ENCODE measurements at places on chromosomes 11 and 22. TPM values are rescaled to one million over a fixed set of nuclear protein-coding genes. Genes with fewer than 3 reads are reported as not detected.

The ANO5 gene
- not detected for total RNA-seq

The RAB38 gene
- 2.6 TPM for total RNA-seq

DNA sequence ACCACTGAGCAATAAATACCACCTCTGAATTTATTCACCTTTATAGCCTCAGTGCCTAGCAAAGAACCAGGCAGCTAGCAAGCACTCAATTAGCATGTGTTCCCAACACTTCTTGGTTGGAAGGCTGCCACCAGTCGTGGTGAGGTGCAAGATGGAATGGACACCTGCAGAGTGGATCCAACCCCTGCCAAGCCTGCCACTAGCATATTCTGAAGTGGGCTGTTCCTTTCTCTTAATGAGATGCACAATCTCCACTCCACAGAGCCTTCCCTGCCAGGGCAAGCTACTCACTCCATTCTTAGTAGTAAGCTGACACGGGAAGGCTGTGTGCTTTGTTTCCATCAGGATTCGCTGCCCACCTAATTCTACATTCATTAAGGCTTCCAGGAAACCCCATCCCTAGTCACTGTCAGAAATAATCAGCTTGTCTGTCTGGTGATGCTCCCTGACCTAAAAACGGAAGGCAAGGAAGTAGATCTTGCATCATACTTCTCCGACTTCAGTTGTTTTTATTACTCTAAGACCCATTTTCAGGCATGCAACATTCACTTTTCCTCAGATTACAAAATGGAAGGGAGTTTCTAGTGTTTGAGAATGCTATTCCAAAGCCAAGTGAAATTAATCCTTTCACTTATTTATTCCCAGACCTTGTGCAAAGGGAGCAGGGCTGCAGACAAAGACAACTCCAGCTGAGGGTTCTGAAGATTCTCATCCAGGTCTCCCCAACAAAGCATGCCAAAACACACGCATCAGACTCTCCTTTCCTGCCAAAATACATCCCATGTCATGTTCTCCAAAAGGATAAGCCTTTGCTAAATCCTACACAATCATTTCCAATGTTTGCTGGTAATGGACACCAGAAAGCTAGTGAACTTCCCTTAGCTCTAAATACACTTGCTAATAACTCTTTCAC lies 128.0 kb downstream of the TENM4 start:
- no peak for DNase-seq
- H3K4me1 ChIP-seq, result no peaks in the 10 kb centered on the region
- H3K27me3 ChIP-seq, result no peaks in the 10 kb centered on the region

- no peaks in the 10 kb centered on the region for H3K27me3 ChIP-seq
- H3K4me3 ChIP-seq, result no peak overlapping the region
- DNase-seq, result no peak
- peaks cover 4% of the 10 kb centered on the region for H3K4me1 ChIP-seq
- H3K36me3 ChIP-seq, result no peaks in the 10 kb centered on the region
- H3K27ac ChIP-seq, result no peak overlapping the region
Observed at GRCh38 chr11:123450623-123451022, 20.6 kb downstream of the GRAMD1B start.

- H3K27ac ChIP-seq, result no peak overlapping the region
- no peak overlapping the region for H3K4me3 ChIP-seq
- H3K36me3 ChIP-seq, result no peaks in the 10 kb centered on the region
Observed at GRCh38 chr22:45096256-45096907, 67.3 kb upstream of the NUP50 start.

DNA sequence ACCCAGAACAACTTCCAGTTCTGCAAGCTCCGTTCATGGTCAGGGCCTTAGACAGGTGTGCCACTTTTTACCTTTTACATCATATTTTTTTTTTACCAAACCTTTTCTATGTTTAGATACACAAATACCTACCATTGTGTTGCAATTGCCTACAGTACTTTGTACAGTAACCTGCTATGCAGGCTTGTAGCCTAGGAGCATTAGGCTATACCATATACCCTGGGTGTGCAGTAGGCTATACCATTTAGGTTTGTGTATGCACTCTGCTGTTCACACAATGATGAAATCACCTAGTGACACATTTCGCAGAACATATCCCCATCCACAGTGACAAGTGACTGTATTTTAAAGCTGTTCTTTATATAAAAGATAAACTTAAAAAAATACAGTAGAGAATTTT lies 29.6 kb downstream of the APIP start:
- no peak for DNase-seq
- no peak overlapping the region for H3K4me3 ChIP-seq
- H3K27me3 ChIP-seq, result no peaks in the 10 kb centered on the region

DNA sequence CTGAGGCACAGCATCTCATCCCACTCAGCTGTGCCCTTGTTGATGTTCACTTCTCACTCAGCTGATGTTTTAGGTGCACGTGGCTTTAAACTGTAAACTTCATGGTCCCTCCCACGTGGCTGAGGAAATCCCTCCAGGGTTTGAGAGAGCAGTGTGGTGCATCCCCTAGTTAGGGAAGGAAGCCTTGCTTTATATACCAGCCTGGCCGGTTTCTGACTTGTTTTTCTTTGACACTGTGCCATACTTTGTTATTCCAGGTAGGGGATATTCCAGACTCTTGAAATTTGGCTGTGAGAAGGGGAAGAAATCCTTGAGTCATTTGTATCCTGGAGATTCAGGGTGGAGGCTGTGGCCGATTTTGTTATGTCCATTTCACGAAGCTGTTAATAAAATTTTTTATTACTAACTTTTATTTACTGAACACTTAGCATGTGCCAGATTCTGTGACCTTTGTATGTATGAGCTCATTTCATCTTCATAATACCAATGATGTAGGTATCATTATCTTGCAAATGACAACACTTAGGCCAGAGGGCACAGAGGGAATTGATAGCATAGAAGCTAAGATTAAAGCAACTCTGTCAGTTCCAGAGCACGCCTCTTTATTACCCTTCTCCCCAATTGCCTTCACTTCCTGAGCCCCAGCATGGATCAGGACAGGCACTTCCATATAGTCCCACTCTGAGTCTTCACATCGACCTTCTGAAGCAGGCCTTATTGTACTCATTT lies 116.6 kb downstream of the NAV2 start:
- no peaks in the 10 kb centered on the region for H3K36me3 ChIP-seq
- no peak for DNase-seq
- no peaks in the 10 kb centered on the region for H3K27me3 ChIP-seq
- no peak overlapping the region for H3K4me3 ChIP-seq
- H3K27ac ChIP-seq, result no peak overlapping the region
- H3K4me1 ChIP-seq, result no peaks in the 10 kb centered on the region

DNA sequence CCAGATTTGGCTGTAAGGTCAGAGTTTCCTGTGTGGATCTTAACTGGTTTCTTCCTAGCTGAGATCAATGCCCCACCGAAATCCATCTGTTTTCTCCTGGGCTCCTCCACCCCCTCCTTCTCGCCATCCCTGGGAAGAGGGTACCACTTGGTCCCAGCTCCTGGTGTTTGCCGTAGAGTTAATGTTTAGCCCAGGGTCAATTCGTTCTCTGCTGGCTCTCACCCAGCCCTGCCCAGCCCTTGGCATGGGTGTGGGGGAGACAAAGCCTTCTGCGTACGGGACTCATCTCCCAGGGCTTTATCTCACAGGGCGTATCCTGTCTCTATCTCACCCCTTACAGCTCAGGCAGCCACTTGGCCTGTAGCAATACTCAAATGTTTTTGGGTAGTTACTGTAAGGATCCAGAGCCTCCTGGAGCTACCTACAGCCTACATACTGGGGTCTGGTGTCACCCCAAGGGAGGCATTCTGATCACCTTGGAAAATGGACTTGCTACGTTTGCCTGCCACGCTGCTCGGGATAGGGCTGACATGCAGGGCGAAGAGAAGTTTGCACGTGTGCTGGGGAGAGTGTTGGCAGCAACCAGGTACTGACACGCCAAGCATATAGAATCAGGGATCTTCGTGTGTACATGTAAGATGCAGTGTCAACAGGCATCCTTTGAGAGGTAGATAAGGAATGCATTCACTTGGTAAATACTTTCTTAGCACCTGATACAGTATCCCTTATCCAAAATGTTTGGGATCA lies 66.1 kb downstream of the SCN3B start:
- H3K4me3 ChIP-seq, result no peak overlapping the region
- no peaks in the 10 kb centered on the region for H3K4me1 ChIP-seq
- no peak for DNase-seq
- no peak overlapping the region for H3K27ac ChIP-seq

Data from Karpas-422 (cell line).